CD4-positive, alpha-beta memory T cell (primary cell): ENCODE measurements at places on chromosomes 1 and 21.

DNA sequence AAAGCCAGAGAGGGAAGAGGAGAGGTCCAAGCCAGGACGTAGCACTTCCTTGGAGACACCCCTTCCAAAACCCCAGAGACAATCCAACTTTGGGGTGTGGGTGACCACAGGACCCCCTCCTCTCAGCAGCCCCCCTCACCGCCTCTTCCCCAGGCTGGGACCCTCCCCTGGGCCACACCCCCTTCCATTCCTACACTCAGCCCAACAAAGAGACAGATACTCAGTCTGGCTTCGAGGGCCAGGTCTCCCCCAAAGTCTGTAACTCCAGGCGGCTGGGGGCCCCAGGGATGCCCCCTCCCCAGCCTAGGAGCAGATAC, 1.4 kb downstream of the MEX3A start:
- no peak for DNase-seq

GRCh38 chr1:14778898-14779865, 180.7 kb downstream of the KAZN start:
- DNase-seq: no peak

DNA sequence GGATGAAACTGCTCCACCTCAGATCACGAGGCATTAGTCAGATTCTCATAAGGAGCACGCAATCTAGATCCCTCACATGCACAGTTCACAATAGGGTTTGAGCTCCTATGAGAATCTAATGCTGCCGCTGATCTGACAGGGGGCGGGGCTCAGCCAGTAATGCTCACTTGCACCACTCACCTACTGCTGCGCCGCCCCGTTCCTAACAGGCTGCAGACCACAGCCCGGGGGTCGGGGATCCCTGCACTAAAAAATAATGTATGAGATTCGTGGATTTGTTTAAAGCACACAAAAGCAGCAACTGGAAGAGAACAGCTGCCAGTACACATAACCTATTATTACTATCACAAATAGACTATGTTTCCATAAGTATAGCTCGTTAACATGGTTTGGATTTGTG, 72.9 kb downstream of the HLCS start:
- no peak for DNase-seq

- DNase-seq: no peak
Observed at GRCh38 chr1:179774000-179774399, 30.9 kb downstream of the FAM163A start.

- DNase-seq: no peak
Observed at GRCh38 chr1:26994787-26995517, 1.5 kb downstream of the TRNP1 start.
